ENCODE measurements at places on chromosomes 5 and 9.

DNA sequence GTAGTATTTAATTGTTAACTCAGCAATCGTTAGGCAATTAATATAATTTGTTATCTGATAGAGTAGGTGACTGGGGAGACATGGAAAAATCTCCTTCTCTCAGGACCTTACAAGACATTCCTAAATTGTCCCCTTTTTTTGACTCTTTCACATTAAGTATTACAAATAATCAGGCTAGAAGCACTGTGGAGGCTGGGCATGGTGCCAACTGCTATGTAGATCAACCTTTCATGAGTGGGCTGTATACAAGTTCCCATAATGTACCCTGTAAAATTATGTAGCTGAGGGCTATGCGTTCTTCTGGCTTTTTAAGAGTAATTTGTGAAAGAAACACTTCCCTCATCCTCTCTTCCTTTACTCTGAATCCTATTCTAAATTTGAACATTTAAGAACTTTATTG, 140.2 kb downstream of the NFIB start:
- H3K36me3 ChIP-seq, result no peaks in the 10 kb centered on the region
- no peak overlapping the region for H3K27ac ChIP-seq
- H3K4me3 ChIP-seq, result no peak overlapping the region
- DNase-seq, result no peak
- H3K4me1 ChIP-seq, result no peaks in the 10 kb centered on the region

- no peak overlapping the region for H3K4me3 ChIP-seq
- H3K27ac ChIP-seq, result no peak overlapping the region
- DNase-seq, result no peak
- H3K27me3 ChIP-seq, result no peaks in the 10 kb centered on the region
- H3K4me1 ChIP-seq, result no peaks in the 10 kb centered on the region
Measured at GRCh38 chr5:54000011-54000410, 310.4 kb downstream of the ARL15 start.

GRCh38 chr9:89649039-89649691, 44.4 kb downstream of the GADD45G start:
- no peak for DNase-seq
- H3K4me3 ChIP-seq, result no peak overlapping the region
- H3K27ac ChIP-seq, result no peak overlapping the region
- no peaks in the 10 kb centered on the region for H3K4me1 ChIP-seq
- no peaks in the 10 kb centered on the region for H3K36me3 ChIP-seq

- no peak overlapping the region for H3K4me3 ChIP-seq
- H3K27me3 ChIP-seq, result no peaks in the 10 kb centered on the region
- H3K27ac ChIP-seq, result no peak overlapping the region
- H3K36me3 ChIP-seq, result no peaks in the 10 kb centered on the region
- no peak for DNase-seq
Measured at GRCh38 chr9:91176426-91176825, 185.3 kb downstream of the AUH start.

DNA sequence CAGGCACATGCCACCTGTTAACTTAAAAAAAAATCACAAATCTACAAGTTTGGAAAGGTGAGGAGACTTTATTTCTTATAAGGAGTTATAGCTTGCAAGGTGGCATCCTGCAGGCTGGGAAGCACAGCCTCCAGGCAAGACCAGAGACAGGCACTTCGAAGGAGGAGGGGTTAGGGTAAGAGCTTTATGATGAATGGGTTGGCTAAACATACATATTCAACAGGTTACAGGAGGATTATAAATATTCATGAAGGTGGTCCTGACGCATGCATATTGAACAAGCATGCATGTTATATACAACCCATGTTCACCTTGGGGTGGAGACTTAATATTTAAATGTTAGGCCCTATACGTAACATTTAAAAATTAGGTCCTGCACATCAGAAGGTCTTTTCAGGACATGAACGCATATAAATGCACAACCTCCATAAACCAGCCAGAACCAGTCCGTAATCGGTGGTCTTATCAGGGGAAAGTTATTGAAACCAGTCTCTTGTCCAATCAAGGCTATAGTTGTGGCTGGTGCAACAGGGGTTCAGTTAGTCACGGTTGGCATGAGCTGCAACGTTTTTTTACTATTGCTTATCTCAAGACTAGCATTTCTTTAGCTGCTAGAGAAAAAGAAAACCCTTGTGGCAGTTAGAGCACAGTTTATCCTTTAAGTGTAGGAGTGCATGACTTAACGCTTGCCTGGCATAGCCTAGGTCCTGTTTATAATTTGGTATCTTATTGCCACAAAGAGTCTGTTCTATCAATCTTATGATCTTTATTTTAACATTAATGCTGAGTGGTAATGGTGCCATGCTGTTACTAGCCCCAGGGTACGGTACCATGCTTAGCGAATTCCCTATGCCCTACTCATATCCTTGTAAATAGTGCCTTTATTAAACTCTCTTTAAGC, 72.7 kb downstream of the C9orf57 start:
- H3K36me3 ChIP-seq, result no peaks in the 10 kb centered on the region
- no peak overlapping the region for H3K27ac ChIP-seq
- H3K4me1 ChIP-seq, result no peaks in the 10 kb centered on the region
- DNase-seq, result no peak

- no peaks in the 10 kb centered on the region for H3K36me3 ChIP-seq
- H3K27me3 ChIP-seq, result no peaks in the 10 kb centered on the region
- H3K27ac ChIP-seq, result no peak overlapping the region
Measured at GRCh38 chr5:130011986-130012385, 107.7 kb downstream of the CHSY3 start.

GRCh38 chr5:32589942-32590869, 4.8 kb downstream of the SUB1 start:
- peaks cover 24% of the 10 kb centered on the region for H3K36me3 ChIP-seq
- H3K27ac ChIP-seq, result no peak overlapping the region
- peak; percentile 38 for DNase-seq

DNA sequence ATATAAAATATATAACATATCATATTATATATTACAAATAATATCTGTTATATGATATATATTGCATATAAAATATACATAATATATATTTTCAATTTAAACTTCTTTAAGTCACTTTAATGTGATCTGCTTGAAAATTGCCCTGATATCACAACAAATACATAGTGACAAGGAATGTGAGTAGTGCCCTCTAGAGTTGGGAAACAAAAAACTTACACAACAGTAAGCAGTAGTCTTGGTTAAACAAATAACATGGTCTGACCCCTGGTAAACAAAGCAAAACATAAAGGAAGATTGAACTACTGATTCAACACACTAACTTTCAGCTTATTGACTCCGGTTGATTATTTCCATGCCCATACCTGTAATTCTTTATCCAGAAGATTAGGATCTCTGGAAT, 188.3 kb upstream of the NMUR2 start:
- H3K36me3 ChIP-seq, result no peaks in the 10 kb centered on the region
- H3K4me3 ChIP-seq, result no peak overlapping the region
- H3K4me1 ChIP-seq, result no peaks in the 10 kb centered on the region
- no peaks in the 10 kb centered on the region for H3K27me3 ChIP-seq
- H3K27ac ChIP-seq, result no peak overlapping the region

- H3K36me3 ChIP-seq, result no peaks in the 10 kb centered on the region
- no peaks in the 10 kb centered on the region for H3K27me3 ChIP-seq
- H3K4me1 ChIP-seq, result peaks cover 2% of the 10 kb centered on the region
- no peak for DNase-seq
Measured at GRCh38 chr5:150105928-150106615, 19.7 kb upstream of the CSF1R start.

DNA sequence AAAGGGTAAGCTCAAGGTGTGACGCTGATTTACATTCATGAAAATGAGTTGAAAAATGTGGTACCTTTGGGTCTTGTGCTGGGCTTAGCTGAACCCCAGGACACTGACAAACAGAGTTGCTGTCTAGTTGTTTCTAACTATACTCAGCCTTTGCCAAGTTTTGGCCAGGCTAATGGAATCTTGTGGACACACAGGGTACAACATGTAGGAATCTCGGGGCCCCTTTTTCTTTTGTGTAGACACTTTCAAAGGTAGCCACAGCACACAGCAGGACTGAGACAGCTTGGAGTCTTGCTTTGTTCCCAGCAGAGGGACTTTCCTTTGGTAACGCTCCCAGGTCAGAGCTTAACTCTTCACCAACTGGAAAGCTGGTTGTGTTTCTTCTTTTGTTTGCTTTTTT, 7.8 kb downstream of the LIX1 start:
- DNase-seq, result no peak
- H3K27me3 ChIP-seq, result no peaks in the 10 kb centered on the region
- peaks cover 2% of the 10 kb centered on the region for H3K4me1 ChIP-seq
- H3K27ac ChIP-seq, result no peak overlapping the region

- no peaks in the 10 kb centered on the region for H3K36me3 ChIP-seq
- peaks cover 5% of the 10 kb centered on the region for H3K4me1 ChIP-seq
- no peak overlapping the region for H3K27ac ChIP-seq
- H3K4me3 ChIP-seq, result no peak overlapping the region
- no peak for DNase-seq
- H3K27me3 ChIP-seq, result no peaks in the 10 kb centered on the region
Measured at GRCh38 chr5:90876366-90876765, 317.8 kb downstream of the ADGRV1 start.

- no peaks in the 10 kb centered on the region for H3K4me1 ChIP-seq
- H3K27me3 ChIP-seq, result no peaks in the 10 kb centered on the region
- no peak overlapping the region for H3K27ac ChIP-seq
- DNase-seq, result no peak
- H3K36me3 ChIP-seq, result no peaks in the 10 kb centered on the region
Measured at GRCh38 chr5:155017610-155018009, 4.1 kb downstream of the KIF4B start.

- no peaks in the 10 kb centered on the region for H3K4me1 ChIP-seq
- DNase-seq, result no peak
- no peaks in the 10 kb centered on the region for H3K27me3 ChIP-seq
- H3K36me3 ChIP-seq, result no peaks in the 10 kb centered on the region
- peak overlapping the region; percentile 12 for H3K27ac ChIP-seq
Measured at GRCh38 chr9:12813960-12814876, 39.4 kb downstream of the LURAP1L start.

GRCh38 chr5:98753507-98753906, 20.0 kb upstream of the RGMB start:
- no peaks in the 10 kb centered on the region for H3K4me1 ChIP-seq
- no peak overlapping the region for H3K27ac ChIP-seq
- no peaks in the 10 kb centered on the region for H3K27me3 ChIP-seq
- H3K36me3 ChIP-seq, result no peaks in the 10 kb centered on the region
- no peak for DNase-seq

GRCh38 chr5:105616599-105616998, 2054.0 kb upstream of the NUDT12 start:
- no peak overlapping the region for H3K4me3 ChIP-seq
- no peaks in the 10 kb centered on the region for H3K27me3 ChIP-seq

DNA sequence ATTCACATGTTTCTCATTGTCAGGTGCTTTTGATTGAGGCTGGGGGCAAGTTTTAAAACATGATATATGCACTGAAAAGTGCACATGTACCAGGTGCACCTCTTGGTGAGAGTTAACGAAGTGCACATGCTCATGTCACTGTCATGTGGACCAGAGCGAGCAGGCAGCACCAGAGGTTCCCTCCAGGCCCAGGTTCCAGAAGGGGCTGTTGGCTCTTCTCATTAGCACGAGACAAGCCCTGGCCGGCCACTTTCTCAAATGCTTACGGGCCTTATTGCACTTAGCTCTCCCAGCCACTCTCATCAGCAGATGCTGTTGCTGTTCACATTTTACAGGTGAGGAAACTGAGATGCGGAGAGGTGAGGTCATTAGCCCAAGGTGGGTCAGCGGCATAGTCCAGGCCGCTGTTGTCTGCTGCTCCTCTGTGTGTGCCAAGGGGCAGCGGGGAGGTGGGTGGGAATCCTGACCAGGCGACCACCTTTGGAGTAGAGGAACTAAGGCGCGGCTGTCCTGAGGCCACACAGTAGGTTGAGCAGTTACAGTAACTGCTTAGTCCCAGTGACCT, 27.4 kb downstream of the TENT4A start:
- no peak for DNase-seq
- no peak overlapping the region for H3K27ac ChIP-seq

DNA sequence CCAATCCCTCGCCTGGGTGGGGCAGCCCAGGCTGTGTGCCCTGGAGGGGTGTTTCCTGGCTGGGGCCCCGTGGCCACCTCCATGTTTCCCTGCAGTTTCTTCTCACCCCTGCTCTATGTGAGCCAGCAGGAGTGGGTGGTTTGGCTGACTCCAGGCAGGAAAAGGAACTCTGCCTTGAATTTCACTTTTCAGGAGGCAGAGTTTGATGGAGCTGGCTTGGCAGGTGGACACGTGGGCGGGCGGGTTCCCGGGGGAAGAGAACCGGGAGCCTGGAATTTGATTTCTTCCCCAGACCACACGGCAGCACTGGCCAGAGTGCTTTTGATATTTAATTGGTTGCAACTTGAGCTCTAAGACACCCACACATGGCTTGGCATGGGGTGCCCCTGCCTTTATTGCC, 119.8 kb upstream of the PANK3 start:
- H3K4me1 ChIP-seq, result no peaks in the 10 kb centered on the region
- no peak for DNase-seq
- peaks cover 2% of the 10 kb centered on the region for H3K27me3 ChIP-seq
- H3K27ac ChIP-seq, result no peak overlapping the region
- no peaks in the 10 kb centered on the region for H3K36me3 ChIP-seq

DNA sequence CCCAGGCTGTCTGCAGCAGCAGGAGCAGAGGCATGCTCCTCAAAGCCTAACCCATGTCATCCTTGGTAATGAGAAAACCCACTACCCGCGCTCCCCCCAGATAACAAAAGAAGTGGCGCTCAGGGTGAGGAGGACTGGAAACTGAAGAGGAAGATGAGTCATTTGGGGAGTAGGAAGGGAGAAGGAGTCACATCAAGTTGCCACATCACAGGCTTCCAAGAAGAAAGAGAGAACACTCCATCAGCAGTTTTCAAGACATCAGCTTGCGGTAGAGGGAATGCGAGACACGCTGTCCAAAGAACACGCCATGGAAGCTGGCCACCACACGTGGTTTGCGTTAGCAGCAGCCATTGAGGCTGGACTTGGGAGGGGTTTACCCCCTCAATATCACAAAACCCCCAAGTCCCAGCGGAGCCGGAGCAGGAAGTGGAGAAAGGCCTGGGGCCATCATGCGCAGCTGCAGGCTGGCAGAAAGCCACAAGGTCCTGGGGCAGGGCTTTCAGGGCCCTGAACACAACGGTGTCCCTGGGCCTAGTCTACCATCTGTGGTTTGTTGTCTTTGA, 41.5 kb downstream of the SH3PXD2B start:
- H3K4me1 ChIP-seq, result no peaks in the 10 kb centered on the region
- H3K4me3 ChIP-seq, result no peak overlapping the region
- H3K36me3 ChIP-seq, result no peaks in the 10 kb centered on the region
- H3K27ac ChIP-seq, result no peak overlapping the region
- no peak for DNase-seq

GRCh38 chr5:4868140-4868735, 271.9 kb upstream of the ADAMTS16 start:
- no peaks in the 10 kb centered on the region for H3K27me3 ChIP-seq
- no peaks in the 10 kb centered on the region for H3K4me1 ChIP-seq
- no peak overlapping the region for H3K27ac ChIP-seq
- DNase-seq, result no peak

DNA sequence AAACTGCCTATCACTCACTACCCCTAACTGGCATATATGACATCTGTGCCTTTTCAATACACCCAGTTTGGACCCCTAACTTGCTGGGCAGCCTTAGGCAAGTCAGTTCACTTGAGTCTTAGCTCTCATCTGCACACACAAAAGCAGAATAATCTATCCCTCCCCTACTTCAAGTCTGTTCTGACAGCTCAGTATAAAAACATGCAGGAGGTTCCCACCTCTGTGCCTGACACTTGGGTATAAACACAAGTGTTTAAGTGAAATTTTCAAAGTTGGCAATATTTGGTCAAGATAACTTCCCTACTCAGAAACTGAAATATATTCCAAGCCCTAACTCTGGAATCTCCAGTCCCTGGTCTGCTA, 12.6 kb downstream of the HNRNPH1 start:
- no peak for DNase-seq
- H3K4me3 ChIP-seq, result no peak overlapping the region
- H3K36me3 ChIP-seq, result peaks cover 90% of the 10 kb centered on the region

- no peak overlapping the region for H3K27ac ChIP-seq
- H3K4me3 ChIP-seq, result no peak overlapping the region
- no peaks in the 10 kb centered on the region for H3K27me3 ChIP-seq
- no peak for DNase-seq
Measured at GRCh38 chr9:130382096-130382495, 62.7 kb upstream of the ASS1 start.

Measured in thymus (tissue), 14 donors.